Amygdala (tissue), 56 donors: ENCODE measurements at places on chromosomes 7 and 10.

DNA sequence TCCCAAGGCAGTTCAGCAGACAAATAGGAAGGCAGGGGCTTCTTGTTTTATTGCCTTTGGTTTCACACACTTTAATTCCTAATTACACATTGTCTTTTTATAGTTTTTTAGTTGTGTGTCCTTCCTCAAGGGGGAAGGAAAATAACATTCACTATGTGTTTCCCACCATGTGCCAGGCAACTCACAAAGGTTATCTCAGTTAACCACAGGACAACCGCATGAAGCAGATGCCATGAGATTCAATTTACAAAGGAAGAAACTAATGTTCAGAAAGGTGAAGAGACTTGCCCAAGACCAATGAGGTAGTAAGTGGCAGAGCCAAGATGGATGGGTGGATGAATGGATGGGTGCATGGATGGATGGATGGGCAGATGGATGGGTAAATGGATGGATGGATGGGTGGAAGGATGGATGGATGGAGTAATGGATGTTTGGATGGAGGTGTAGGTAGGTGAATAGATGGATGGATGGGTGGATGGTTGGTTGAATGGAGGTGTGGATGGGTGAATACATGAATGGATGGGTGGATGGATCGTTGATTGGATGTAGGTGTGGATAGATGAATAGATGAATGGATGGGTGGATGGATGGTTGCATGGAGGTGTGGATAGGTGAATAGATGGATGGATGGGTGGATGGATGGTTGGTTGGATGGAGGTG lies 77.9 kb downstream of the ARHGAP22 start:
- no peak for DNase-seq

GRCh38 chr10:65861249-65861648 lies 1064.6 kb upstream of the LRRTM3 start:
- DNase-seq, result no peak

GRCh38 chr10:45547207-45547606 lies 125.4 kb downstream of the ZFAND4 start:
- no peak for DNase-seq

DNA sequence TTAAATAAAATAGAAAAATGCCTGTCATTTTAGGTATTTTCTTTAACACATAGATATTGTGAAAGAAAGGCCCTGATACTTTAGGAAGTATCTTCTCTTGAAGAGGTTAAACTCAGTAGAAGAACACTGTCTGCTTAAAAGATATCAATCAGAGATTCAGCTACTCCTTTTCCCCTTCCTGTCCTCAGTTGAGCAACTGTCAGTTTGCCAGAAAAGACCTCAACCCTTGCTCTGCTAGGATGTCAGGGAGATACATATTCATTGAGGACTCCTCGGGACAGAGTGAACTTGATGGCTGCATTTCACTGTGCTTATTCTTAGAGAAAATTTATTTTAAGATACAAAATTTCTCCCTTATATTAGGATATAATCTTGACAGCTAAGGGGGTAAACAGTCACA lies 173.6 kb upstream of the CACNA2D1 start:
- no peak for DNase-seq

- DNase-seq, result no peak
These were observed 235.1 kb downstream of the SORCS1 start for GRCh38 chr10:106929291-106929895.

DNA sequence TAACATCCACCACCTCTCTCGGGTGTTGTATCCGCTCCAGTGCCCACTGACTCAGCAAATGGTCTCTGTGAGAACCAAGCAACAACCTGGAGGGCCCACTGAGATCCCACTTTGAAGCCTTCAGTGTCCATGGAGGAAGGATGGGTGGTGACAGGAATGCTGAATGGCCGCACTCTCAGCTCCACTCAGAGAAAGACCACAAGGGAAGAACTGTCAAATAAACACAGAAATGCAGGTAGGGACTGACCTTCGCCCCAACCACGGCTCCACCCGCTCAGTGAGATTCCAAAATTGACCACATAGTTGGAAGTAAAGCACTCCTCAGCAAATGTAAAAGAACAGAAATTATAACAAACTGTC lies 65.8 kb downstream of the VIPR2 start:
- DNase-seq, result no peak

- DNase-seq, result no peak
These were observed 76.5 kb downstream of the FAM53B start for GRCh38 chr10:124667425-124668345.

GRCh38 chr10:18134509-18134908 lies 5.7 kb upstream of the CACNB2 start:
- no peak for DNase-seq

DNA sequence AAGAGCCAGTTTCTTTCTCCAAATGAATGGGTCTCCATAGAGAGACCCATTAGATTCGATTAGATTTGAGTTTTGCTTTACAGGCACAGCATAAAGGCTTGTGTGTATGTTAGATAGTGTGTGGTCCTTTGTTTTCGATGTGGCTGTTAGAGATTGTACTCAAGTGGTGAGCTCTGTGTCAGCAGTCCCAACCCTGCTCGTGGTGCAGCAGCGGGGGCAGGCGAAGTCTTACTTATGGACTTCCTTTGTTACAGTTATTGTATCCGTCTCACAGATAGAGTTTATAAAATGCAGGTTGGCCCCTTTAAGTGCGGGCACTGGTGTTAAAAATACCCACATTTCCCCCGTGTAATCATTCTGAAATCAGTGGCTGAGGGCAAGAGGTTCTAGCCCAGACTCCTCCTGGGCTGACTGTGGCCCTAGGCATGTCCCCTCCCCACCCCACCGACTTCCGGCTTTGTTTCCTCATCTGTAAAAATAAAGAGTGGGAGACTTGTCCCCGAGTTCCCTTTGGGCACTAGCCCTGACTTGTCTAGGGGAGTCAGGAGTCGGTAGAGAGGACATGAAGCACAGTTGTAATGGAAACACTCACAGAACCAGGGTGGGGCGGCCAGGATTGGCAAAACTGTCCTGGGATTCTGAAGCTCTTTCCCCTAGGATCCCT lies 28.6 kb downstream of the MTURN start:
- DNase-seq, result no peak

- no peak for DNase-seq
These were observed 128.9 kb downstream of the DOCK1 start for GRCh38 chr10:127034034-127034633.
